ENCODE measurements at places on chromosomes 3 and 15. TPM values are rescaled to one million over a fixed set of nuclear protein-coding genes. Genes with fewer than 3 reads are reported as not detected.

GRCh38 chr15:65612616-65612946, 1.6 kb upstream of the INTS14 start:
- 0 out of 2 replicates have a peak overlapping the region, but pooled peaks have one; percentile 31 for H3K27ac ChIP-seq
- peaks cover 20% of the 10 kb centered on the region for H3K4me1 ChIP-seq
- H3K36me3 ChIP-seq: no peaks in the 10 kb centered on the region
- H3K27me3 ChIP-seq: no peaks in the 10 kb centered on the region

DNA sequence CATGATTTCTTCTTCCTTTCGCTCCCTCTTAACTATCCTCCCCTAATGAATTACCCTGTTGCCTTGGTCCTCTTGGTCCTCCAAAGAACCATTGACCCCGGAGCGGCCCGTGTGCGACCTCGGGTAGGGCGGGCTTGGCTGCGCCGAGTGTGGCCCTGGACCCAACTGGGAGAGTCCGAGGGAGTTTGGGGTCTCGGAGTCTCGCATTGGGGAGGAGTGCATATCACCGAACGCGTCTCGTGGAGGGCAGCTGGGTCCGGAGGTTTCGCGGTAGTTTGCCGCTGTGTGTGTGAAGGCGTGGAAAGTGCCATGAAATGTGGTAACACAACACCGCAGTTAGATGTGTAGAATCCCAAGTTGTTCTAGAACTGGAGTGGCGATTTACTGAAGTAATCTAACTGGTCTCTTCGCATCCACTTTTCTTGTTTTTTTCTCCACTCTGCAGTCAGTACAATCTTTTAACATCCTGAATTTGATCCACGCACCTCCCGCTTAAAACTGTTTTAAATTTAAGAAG, 363 bp downstream of the GTF2E1 start:
- no peaks in the 10 kb centered on the region for H3K27me3 ChIP-seq
- H3K27ac ChIP-seq: peak overlapping the region; percentile 99
- H3K4me1 ChIP-seq: peaks cover 15% of the 10 kb centered on the region
- peak overlapping the region; percentile 98 for H3K4me3 ChIP-seq
- no peak for DNase-seq

The MB21D2 gene
- total RNA-seq: 7.8 TPM

DNA sequence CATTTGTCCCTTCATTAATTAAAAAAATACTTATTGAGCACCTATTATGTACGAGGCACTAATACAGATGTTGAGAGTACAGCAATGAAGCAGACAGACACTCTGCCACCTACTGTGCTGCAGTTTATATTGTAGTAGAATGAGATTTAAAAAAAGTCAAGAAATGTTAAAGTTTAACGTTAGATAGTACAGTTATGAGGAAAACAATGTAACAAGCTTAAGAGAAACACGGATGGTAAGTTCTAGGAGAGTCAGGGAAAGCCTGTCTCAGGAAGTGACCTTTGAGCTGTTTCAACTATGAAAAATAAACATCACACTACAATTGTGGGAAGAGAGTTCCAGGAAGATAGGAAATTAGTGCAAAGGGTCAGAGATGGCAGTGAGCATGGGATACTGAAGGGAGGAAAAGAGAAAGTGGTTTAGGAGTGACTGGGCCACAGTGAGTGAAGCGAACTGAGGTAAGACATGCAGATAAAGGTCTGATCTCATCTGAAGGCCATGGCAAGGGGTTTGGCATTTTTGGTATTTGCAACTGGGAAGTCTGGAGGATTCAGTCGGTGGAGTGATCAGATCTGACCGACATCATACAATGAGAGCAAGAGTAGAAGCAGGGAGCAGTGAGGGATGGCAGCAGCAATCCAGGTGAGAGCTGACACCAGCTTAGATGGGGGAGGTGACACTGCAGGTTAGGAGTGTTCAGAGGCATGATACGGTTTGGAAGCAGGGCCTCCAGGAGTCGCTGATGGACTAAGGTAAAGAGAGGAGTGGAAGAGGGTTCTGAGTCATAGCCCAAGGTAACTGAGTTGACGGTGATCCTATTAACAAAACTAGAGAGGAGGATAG, 28.5 kb downstream of the PLSCR4 start:
- H3K36me3 ChIP-seq: no peaks in the 10 kb centered on the region
- H3K4me3 ChIP-seq: no peak overlapping the region
- peaks cover 8% of the 10 kb centered on the region for H3K4me1 ChIP-seq
- H3K27me3 ChIP-seq: no peaks in the 10 kb centered on the region
- DNase-seq: no peak
- H3K27ac ChIP-seq: peak overlapping the region; percentile 48

The MME gene
- 1.6 TPM for total RNA-seq

The GNAT1 gene
- total RNA-seq: not detected

DNA sequence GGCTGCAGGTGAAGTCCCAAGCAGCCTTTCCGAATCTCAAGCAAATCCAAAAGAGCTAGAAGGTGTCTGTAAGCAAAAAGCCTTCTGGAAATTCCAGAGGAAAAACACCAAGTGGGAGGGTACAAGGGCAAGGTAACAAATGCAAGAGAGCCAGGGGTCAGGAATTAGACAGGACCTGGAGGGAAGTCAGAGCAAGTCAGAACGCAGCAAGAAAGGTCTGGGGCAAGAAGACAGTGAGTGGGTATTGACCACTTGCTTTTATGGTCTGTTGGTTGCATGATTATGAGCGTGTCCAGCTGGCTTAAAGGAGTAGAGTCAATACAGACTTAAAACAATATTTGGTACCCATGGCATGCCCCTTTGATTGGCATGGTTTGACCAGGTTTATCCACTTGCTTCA, 66.7 kb upstream of the OXTR start:
- H3K27ac ChIP-seq: no peak overlapping the region
- no peaks in the 10 kb centered on the region for H3K4me1 ChIP-seq
- H3K36me3 ChIP-seq: no peaks in the 10 kb centered on the region
- no peaks in the 10 kb centered on the region for H3K27me3 ChIP-seq
- H3K4me3 ChIP-seq: no peak overlapping the region

The ZNF385D gene
- total RNA-seq: 13.0 TPM

GRCh38 chr3:187913617-187914033, 168.4 kb upstream of the BCL6 start:
- peak; percentile 57 for DNase-seq
- no peak overlapping the region for H3K4me3 ChIP-seq
- H3K27ac ChIP-seq: peak overlapping the region; percentile 94
- peaks cover 34% of the 10 kb centered on the region for H3K4me1 ChIP-seq
- H3K36me3 ChIP-seq: no peaks in the 10 kb centered on the region

The UBAP1L gene
- 1.7 TPM for total RNA-seq

DNA sequence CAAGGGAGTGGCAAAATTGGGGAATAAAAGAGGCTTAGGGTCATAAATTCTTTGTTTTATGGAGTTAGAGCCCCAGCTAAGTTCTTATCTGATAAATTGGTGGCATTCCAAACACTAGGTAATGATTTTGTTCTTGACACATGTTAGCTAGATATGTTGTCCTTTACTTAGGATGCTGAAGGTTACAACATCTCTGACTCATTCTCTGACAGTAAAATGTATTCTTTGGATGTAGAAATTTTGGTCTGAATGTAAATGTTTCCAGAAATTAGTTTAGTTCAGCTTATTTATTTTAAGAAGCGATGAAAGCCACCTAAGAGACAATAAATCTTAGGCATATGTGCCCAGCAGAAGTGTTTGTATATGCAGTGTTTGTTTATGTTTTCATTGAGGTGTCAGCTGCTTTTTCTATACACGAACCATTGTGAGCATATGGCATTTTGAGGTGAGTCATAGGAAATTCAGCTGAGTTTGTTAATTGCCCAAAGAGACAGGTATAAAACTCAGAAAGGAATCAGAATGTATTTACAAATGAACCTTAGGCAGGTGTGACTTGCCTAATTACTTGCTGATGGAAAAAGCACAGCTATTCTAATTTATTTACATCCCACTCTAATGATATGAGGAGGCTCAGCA, 247.7 kb downstream of the AGBL1 start:
- no peaks in the 10 kb centered on the region for H3K4me1 ChIP-seq
- H3K27ac ChIP-seq: no peak overlapping the region
- H3K4me3 ChIP-seq: no peak overlapping the region
- no peaks in the 10 kb centered on the region for H3K36me3 ChIP-seq
- H3K27me3 ChIP-seq: no peaks in the 10 kb centered on the region

- H3K27me3 ChIP-seq: peaks cover 20% of the 10 kb centered on the region
- DNase-seq: no peak
- H3K4me3 ChIP-seq: no peak overlapping the region
- H3K4me1 ChIP-seq: no peaks in the 10 kb centered on the region
Observed at GRCh38 chr3:185087419-185087818, 65.4 kb downstream of the C3orf70 start.

The MUSTN1 gene
- 0.49 TPM for total RNA-seq

The CPEB1 gene
- total RNA-seq: 19.5 TPM

- H3K4me3 ChIP-seq: no peak overlapping the region
- H3K27ac ChIP-seq: no peak overlapping the region
- no peak for DNase-seq
- H3K27me3 ChIP-seq: no peaks in the 10 kb centered on the region
- no peaks in the 10 kb centered on the region for H3K36me3 ChIP-seq
- H3K4me1 ChIP-seq: no peaks in the 10 kb centered on the region
Observed at GRCh38 chr3:106577241-106577640, 708.4 kb upstream of the CBLB start.

The SCG5 gene
- total RNA-seq: 0.67 TPM

The GPR156 gene
- 0.39 TPM for total RNA-seq

The GUCA1C gene
- total RNA-seq: not detected

- no peak overlapping the region for H3K4me3 ChIP-seq
- no peak for DNase-seq
- H3K4me1 ChIP-seq: no peaks in the 10 kb centered on the region
- H3K27ac ChIP-seq: no peak overlapping the region
- H3K27me3 ChIP-seq: no peaks in the 10 kb centered on the region
Observed at GRCh38 chr3:44451441-44451840, 26.0 kb downstream of the ZNF445 start.

DNA sequence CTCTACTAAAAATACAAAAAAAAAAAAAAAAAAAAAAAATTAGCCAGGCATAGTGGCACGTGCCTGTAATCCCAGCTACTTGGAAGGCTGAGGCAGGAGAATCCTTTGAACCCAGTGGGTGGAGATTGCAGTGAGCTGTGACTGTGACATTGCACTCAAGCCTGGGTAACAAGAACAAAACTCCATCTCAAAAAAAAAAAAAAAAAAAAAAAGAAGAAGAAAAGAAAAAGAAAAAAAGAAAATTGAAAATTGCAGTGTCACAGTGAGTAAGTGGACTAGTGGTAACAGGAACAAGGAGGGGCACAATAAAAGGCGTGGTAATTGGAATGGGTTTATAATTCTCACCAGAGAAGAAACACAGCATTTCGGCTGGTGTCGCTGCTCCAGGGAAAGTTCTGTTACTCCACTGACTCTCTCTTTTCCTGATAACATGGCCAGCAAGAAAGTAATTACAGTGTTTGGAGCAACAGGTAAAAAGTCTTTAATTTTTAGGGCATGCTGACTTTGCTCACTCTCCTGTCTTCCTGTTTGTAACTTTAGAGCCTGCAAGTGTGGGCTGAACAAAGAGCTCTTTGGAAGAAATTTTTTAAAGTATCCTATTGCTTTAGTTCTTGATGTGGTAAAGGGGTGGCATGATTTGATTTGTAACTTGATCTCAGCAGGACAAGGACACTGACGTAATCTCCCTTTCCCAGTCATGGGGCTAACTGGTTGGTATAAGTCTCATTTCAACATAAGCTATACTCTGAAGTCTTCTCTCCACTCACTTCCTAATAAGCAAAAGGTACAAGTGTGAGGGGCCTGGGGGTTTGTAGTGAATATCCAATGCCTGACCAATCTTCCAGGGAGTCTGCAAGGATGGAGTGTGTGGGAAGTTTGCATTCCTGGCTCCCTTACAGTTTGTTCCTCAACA, 22.1 kb upstream of the TRA2B start:
- H3K4me1 ChIP-seq: no peaks in the 10 kb centered on the region
- no peaks in the 10 kb centered on the region for H3K27me3 ChIP-seq
- DNase-seq: no peak
- H3K4me3 ChIP-seq: no peak overlapping the region
- H3K27ac ChIP-seq: no peak overlapping the region

The TMEM42 gene
- total RNA-seq: 12.7 TPM

The RHCG gene
- total RNA-seq: 3.0 TPM

The ARGFX gene
- not detected for total RNA-seq

The C2CD4A gene
- total RNA-seq: 0.15 TPM

GRCh38 chr3:160754371-160754854, 1.6 kb upstream of the PPM1L start:
- H3K27me3 ChIP-seq: no peaks in the 10 kb centered on the region
- peak overlapping the region; percentile 95 for H3K27ac ChIP-seq
- peaks cover 27% of the 10 kb centered on the region for H3K4me1 ChIP-seq

The PRSS50 gene
- total RNA-seq: 0.13 TPM

DNA sequence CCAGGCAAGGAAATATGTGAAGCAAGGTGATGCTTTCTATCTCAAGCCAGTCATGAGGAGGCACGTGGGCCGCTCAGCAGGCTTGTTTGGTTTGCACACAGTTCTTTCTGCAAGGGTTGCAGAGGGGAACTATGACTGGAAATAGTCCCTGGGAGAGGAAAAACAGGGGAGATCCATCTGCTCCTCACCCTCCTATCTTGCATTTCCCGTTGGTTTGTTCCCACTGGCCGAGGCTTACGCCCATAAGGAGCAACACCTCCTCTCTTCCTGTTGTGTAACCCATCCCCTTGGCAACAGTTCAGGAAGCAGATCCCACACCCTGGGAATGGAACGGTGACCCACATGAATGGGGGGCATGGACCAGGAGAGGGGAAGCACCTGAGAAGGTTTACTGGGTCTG, 72.1 kb upstream of the MAGI1 start:
- H3K4me3 ChIP-seq: no peak overlapping the region
- no peak overlapping the region for H3K27ac ChIP-seq
- no peaks in the 10 kb centered on the region for H3K27me3 ChIP-seq
- no peaks in the 10 kb centered on the region for H3K4me1 ChIP-seq
- H3K36me3 ChIP-seq: no peaks in the 10 kb centered on the region
- no peak for DNase-seq

The IP6K2 gene
- total RNA-seq: 50.2 TPM

The EXD1 gene
- total RNA-seq: 0.15 TPM

- no peak for DNase-seq
- H3K27ac ChIP-seq: no peak overlapping the region
- no peaks in the 10 kb centered on the region for H3K36me3 ChIP-seq
- H3K27me3 ChIP-seq: no peaks in the 10 kb centered on the region
- H3K4me1 ChIP-seq: no peaks in the 10 kb centered on the region
- no peak overlapping the region for H3K4me3 ChIP-seq
Observed at GRCh38 chr3:169591159-169591951, 72.2 kb downstream of the MECOM start.

DNA sequence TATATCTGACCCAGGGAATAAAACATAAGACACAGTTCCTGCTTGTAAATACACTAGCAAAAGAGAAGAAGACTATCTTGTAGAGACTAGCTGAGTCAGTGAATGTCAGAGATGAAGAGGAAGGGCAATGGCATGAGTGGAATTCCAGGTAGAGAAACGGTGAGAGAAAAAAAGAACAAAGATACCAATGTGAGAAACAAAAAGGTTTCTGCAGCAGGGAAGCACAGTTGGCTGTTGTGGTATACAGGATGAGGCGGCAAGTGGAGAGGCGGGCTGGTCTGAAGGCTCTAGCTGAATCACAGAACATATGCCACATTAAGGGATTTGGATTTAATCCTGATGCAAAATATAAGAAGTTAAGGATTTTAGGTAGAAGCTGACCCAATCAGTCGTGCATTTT, 17.1 kb upstream of the TASOR start:
- H3K27me3 ChIP-seq: no peaks in the 10 kb centered on the region
- H3K36me3 ChIP-seq: no peaks in the 10 kb centered on the region
- no peak overlapping the region for H3K4me3 ChIP-seq
- no peaks in the 10 kb centered on the region for H3K4me1 ChIP-seq
- no peak overlapping the region for H3K27ac ChIP-seq
- no peak for DNase-seq

The RPUSD2 gene
- 17.5 TPM for total RNA-seq

The RHOV gene
- total RNA-seq: 4.2 TPM

All from Panc1 (cell line).